Lung (tissue), 17 donors: ENCODE measurements at places on chromosomes 3 and 15. TPM values are rescaled to one million over a fixed set of nuclear protein-coding genes. Genes with fewer than 3 reads are reported as not detected.

ZIC1 gene
- total RNA-seq = not detected

DNA sequence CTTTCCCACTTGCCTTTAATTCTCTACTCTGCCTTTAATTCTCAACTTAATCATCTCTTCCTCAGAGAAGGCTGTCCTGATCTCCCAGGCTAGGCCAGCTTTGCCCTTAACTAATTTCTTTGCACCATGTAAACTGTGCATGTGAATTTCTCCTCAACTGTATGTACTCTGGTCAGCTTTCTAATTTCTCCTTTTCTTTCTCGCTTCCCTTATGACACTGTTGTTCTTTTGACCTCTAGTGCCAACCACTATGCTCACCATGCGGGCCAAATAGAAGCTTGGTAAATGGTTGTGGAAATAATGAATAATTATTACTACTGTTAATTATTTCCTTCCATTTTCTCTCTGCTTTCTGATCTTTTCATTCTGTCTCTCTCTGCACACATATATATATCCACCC is 269.0 kb upstream of the CRBN start:
- DNase-seq = no peak

DNA sequence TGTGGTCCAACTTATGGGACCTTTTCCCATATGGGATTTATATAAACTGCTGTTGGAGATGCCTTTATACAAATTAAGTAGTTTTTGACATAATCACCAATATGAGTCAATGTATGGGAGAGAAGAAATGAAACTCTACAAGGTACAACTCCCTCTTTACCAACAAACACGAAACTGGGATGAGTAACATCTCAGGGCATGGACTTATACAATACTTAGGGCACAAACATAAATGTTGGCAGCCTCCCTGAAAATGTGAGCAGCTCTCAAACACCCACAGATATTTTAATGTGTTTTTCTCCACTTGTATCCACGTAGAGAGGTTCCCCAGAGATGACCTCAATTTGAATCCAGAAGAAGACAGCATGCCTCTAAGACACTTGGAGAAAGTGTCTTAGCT is 161.6 kb downstream of the MAGI1 start:
- no peak for DNase-seq

GRCh38 chr15:80234883-80235282 is 17.1 kb downstream of the CTXND1 start:
- DNase-seq = no peak

- no peak for DNase-seq
Measured at GRCh38 chr15:78983146-78983918, 38.5 kb upstream of the CTSH start.
